Inflammatory macrophage treated with lipopolysaccharide for 4 hours (primary cell): ENCODE measurements at places on chromosomes 11 and 22.
A peak's percentile ranks its signal among the peaks of the same experiment; 100 is the strongest.

DNA sequence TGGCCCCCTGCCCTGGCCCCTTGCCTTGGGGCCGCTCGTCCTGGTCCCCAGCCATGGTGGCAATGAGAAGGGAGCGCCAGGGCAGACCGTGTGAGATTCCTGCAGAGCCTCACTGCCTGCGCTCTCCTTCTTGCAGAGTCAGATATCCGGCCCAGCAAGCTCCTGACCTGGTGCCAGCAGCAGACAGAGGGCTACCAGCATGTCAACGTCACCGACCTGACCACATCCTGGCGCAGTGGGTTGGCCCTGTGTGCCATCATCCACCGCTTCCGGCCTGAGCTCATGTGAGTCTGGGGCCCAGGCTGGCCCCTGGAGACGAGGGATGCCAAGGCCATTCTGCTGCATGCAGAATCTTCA, 114.1 kb downstream of the MICAL2 start:
- DNase-seq = peak; percentile 81

- DNase-seq = no peak
These were observed 5.1 kb upstream of the SEPTIN5 start for GRCh38 chr22:19709063-19709769.

GRCh38 chr11:43825217-43825816, 55.3 kb upstream of the ALKBH3 start:
- peak; percentile 19 for DNase-seq

- DNase-seq = no peak
These were observed 209.8 kb downstream of the TBC1D22A start for GRCh38 chr22:46972256-46972655.
